Sigmoid colon (tissue), 7 donors: ENCODE measurements at places on chromosomes 13 and 19. TPM values are rescaled to one million over a fixed set of nuclear protein-coding genes. Genes with fewer than 3 reads are reported as not detected.

Gene C19orf44
- total RNA-seq = 10.0 TPM

Gene RFPL4AL1
- total RNA-seq = not detected

Gene GARIN5A
- total RNA-seq = not detected

Gene ZNF433
- 16.9 TPM for total RNA-seq

Gene NR1H2
- total RNA-seq = 111 TPM
